ENCODE measurements at places on chromosomes 6 and 20.

GRCh38 chr6:151493804-151494234 is at the start of gene CCDC170:
TSS of gene CCDC170 (plus strand) at chr6:151494017. CDS start at chr6:151494129, 112 bp downstream.
- peak; percentile 25 for DNase-seq

DNA sequence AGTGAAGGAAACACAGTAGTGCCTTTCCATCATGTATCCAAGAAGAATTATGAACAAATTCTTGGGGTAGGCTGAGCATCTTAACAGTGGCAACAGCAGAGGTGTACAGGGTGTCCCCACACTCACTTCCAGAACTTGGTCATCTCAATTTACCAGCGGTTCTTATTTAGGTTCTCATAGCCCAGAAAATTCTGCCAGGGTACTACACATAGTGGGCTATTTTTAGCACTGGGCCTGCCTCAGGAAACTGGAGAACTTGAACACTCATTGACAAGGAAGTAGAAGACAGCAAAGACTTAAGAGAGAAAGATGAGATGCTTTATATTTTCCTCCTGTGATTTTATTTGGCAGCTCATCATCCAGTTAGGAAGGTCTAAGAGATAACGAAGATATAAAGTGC is 71.8 kb upstream of the PHIP start:
- DNase-seq = no peak

DNA sequence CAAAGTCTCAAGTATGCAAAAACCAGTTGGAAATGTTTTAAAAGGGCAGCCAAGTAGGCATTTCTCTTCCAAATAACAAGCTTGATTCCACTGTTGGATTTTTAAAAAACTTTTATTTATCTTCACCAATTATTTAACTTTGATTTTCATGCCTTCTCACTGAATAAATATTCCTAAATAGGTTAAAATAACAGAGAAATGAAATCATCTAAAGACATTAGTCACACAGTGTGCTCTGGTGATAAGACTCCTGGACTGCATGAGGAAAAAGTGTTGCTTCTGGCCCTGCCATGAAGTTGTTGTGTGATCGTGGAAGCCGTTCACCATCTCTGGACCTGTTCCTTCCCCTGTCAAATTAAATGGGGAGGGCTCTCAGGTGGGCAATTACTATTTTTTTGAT is 33.8 kb upstream of the IGF2R start:
- peak; percentile 27 for DNase-seq

- no peak for DNase-seq
Observed at GRCh38 chr6:134795691-134796090, 154.2 kb downstream of the ALDH8A1 start.

- no peak for DNase-seq
Observed at GRCh38 chr6:144055121-144055931, 40.0 kb downstream of the SF3B5 start.
